ENCODE measurements at places on chromosomes 16 and 17. TPM values are rescaled to one million over a fixed set of nuclear protein-coding genes. Genes with fewer than 3 reads are reported as not detected.

- DNase-seq, result no peak
These were observed 21.7 kb downstream of the KRT23 start for GRCh38 chr17:40915721-40916256.

MKS1 gene
- 41.3 TPM for polyA plus RNA-seq

GRCh38 chr17:5047446-5047845 lies 12.2 kb upstream of the SLC52A1 start:
- DNase-seq, result no peak

GRCh38 chr17:80964859-80965580 lies 26.6 kb upstream of the CHMP6 start:
- no peak for DNase-seq

DNA sequence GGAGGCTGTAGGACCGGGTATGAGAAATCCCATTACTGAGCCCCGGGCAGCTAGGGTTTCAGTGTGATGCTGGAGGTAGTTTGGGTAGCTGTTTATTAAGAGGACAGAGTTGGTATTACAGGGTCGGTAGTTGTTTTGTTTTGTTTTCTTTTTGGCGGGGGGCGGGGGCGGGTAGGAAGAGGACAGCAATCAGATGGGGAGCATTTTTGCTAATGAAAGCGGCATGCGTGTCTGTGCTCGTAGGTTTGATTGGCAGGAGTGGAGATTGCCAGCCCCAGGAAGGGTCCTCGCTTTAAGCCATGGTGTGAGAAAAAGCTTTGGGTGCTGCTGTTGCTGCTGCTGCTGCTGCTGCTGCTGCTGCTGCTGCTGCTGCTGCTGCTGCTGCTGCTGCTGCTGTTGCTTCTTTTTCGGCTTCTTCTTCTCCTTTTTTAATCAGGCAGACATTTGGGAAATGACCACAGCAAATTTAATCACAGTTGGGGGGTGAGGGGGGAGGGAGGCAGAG lies 498.5 kb upstream of the ZFHX3 start:
- DNase-seq, result no peak

GRCh38 chr17:28610376-28610775 lies 3.6 kb downstream of the RSKR start:
- no peak for DNase-seq

DNA sequence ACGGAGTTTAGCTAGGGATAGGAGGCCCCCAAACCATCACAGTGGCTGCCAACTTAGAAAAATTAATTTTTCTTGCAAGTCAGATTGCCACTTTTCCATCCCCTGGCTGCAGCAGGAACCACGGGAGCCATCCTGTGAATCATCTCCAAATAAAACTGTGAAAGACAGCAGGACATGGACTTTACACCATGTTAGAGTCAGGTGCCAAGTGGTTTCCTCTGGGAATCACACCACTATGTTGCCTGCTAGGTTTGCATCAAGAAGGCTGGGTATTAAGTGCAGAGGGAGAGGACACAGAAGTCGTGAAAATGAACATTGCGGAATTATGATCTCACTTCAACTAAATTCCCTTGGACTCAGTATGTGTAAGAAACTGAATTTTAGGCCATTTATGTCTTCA lies 471.3 kb upstream of the GOT2 start:
- DNase-seq, result no peak

- DNase-seq, result no peak
These were observed 21.3 kb upstream of the HOXB13 start for GRCh38 chr17:48749621-48750553.

- DNase-seq, result no peak
These were observed 627.4 kb downstream of the KCNJ2 start for GRCh38 chr17:70796757-70797156.

- no peak for DNase-seq
These were observed 1006.7 kb upstream of the GOT2 start for GRCh38 chr16:59740858-59741257.

ZNF19 gene
- 13.5 TPM for polyA plus RNA-seq

DNA sequence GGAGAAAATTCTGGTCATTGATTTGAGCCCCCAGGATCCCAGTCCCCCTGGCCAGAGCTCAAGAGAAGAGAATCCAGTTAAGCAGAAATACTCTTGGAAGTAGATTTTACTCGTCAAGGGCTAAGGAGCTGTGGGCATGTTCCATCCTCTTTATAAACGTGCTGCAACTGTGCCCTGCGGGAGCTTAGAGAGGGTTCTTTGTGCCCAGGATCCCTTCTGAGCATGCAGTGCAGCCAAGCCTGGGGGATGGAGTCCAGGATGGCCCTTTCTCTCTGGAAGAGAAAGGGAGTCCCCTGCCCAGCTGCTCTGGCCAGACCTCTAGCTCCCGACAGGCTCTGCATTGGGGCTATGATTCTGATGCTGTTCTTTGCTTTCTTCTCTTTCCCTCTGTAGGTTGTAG lies 9.5 kb upstream of the LGALS9 start:
- DNase-seq, result no peak

CRYBA1 gene
- polyA plus RNA-seq, result not detected

PPP1R27 gene
- polyA plus RNA-seq, result 0.12 TPM

DNA sequence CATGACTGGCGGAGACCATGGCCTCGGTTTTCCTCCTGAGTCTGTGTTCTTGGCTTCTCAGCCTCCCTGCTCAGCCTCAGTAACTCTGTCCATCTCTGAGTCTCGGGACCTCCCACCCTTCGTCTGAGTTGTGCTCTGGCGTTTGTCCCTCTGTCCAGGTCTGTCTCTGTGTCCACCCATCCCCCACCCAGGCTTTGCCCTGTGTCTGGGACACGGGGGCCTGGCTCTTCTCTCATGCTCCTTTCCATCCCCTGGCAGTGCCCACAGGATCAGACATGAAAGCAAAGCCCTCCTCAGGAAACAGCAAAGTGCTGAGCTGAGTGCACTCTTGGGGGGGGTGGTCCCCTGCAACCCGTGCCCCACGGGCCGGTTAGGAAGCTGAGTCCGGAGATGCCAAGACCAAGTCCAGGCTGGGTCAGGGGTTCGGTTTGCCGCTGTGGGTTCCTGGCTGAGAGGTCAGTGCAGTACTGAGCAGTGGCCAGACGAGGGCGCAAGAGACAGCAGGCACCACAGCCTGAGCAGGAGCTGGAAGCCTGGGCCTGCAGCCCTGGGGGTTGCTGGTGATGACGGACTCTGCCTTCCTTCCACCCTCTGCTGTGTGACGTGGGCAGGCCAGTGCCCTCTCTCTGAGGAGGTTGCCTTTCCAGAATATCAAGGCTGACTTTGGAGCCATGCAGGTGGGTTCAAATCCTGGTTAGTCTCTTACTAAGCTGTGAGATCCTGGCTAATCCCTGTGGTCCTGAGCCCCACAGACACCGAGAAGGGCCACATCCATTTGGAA lies 2.5 kb downstream of the P2RX1 start:
- no peak for DNase-seq

GRCh38 chr16:57128771-57129389 lies 36.5 kb downstream of the CPNE2 start:
- no peak for DNase-seq
